CD4-positive, alpha-beta T cell treated with Interleukin-21 for 1 hour (primary cell): ENCODE measurements at places on chromosomes 5 and 9.

- no peak for DNase-seq
These were observed 17.8 kb upstream of the C9orf72 start for GRCh38 chr9:27591093-27591492.

DNA sequence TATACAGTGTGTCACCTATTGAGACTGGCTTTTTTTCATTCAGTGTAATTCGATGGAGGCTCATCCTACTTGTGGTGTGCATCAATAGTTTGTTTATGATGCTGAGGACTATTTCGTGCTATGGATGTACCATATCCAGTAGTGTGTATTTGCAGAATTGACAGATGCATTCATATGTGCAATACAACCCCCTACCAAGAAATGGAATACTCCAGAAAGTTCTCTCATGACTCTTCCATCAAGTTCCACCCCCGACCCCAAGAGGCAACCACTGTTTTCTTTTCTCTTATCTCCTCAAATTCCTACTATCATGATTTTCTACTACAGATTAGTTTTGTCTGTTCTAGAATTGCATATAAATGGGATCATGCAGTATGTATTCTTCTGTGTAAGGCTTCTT is 21.9 kb downstream of the FBXO10 start:
- no peak for DNase-seq

- DNase-seq: no peak
These were observed 18.5 kb downstream of the OSTF1 start for GRCh38 chr9:75106857-75107256.

- DNase-seq: no peak
These were observed 112.9 kb downstream of the KIAA0825 start for GRCh38 chr5:94505327-94506068.

DNA sequence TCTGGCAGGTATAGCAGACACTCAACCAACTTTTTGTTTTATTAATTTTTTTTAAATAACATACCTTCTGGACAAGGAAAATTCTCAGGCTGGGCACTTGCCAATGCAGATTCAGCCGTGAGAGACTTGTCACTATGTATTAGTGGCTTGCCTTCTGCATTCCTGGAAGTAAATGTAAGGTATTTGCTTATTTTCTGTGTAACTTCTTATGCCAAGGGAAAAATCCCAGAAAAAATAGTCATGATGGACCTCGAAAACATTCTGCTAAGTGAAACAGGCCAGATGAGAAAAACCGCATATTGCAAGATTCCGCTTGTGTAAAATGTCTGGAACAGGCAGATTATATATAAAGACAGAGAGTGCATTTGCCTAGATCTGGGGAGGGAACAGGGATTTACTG is 260.3 kb upstream of the DAPK1 start:
- DNase-seq: no peak

DNA sequence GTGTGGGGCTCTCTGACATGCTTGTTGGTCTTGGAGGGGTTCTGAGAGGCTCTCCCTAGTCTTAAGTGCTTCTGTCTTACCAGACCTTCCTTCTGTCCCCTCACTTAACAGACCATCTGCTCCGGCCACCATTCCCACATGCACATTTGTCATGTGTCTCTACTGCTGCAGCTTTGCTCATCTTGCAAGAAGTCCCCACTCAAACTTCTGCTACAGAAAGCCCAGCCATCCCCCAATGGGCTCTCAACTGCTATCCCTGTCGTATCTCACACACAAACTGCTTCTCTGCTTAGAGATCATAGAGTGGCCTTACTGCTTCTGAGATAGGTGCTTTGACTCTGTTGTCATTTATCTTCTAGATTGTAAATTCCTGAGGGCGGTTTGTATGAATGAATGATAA is 69.4 kb downstream of the NUP214 start:
- no peak for DNase-seq

DNA sequence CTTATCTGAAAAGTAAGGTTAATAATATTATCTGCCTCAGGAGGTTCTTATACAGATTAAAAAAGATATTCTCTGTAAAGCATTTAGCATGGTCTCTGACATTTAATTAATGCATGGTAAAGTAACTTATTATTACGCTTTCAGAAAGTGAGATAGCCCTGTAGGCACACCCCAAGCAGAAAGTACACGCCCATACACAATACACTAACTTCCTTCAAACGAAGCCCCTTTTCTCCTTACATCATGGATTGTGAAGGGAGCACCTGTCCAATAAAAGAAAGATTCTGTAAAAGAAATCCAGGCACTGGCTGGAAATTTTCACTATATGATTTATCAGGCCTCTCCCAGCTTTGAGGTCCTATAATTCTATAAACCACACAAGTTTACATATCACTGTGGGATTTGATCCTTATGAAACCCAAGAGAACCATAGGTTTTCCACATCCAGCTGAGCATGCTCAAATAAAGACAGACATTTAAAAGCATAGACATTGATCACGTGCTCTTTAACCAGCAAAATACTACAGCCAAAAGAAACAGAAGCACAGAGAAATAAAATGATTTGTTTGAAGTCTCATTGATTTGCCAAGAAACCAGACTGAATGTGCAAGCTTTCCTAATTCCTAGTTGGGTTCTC is 14.1 kb upstream of the NR3C1 start:
- DNase-seq: no peak

GRCh38 chr5:440401-441201 is 2.4 kb upstream of the EXOC3 start:
- DNase-seq: no peak

- no peak for DNase-seq
These were observed 72.3 kb downstream of the GNA14 start for GRCh38 chr9:77575785-77576184.

DNA sequence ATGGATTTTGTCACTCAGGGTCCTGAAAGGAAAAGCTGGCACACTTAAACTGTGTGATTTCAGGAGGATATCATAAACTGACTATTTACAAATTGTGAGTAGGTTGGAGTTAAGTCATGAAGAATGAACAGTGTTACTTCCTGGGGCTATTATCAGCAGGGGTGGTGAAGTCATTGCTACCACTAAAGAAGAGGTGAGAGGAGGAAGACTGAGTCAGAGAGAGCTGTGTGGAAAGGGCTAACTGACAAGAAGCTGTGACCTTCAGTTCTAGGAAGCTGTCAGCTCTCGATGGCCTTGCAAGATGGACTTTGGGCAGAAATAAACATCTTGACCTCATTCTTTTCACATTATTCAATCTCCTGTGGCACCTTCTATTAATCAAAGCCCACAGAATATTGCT is 72.3 kb upstream of the STARD4 start:
- no peak for DNase-seq

DNA sequence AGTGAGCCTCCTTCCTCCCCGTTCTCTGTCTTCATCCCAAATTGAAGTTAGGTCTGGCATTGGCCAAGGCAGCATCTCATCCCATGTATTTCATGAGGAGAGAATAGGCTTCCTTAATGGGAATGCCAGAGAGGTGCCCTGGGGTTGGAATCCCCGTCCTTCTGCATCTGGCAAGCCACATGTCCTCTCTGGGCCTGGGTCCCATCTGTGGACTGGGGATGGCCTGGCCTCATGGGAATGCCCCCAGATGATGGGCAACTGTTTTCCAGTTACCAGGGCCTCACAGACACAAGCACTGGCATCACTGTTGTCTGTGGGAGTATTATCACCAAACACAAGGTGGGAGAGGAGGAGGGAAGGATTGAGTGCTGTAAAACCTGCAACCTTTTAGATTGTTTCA is 153.9 kb downstream of the FSTL4 start:
- DNase-seq: no peak

DNA sequence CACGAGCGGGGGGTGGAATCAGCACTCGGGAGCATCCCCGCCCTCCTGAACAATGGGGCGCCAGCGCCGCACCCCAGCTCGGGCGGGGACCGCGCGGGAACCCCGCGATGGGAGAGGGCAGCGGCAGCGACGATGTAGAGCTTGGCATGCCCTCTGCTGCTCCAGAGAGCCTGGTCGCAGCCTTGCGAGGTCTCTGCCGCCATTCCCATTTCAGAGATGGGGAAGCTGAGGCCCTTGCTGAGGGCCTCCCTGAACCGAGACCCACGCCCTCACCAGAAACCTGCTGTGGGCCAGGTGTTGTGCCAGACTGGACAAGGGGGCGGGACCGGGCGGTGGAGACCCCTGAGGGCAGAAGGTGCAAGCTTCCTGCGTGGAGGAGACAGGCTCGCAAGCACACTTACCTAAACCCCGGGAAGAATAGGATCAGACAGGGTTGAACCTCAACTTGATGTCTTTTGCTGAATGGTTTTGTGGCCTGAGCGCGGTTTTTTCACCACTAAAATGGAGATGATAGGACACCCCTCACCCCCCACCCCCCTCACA is 647 bp upstream of the MEGF9 start:
- DNase-seq: no peak

- DNase-seq: peak; percentile 32
These were observed 62.9 kb upstream of the PPARGC1B start for GRCh38 chr5:149667084-149667828.

GRCh38 chr9:34929506-34930102 is 28.5 kb upstream of the PHF24 start:
- peak; percentile 19 for DNase-seq

GRCh38 chr5:82924226-82925060 is 152.8 kb downstream of the TMEM167A start:
- DNase-seq: no peak

GRCh38 chr9:95506428-95506677 is 10.4 kb downstream of the PTCH1 start:
- DNase-seq: peak; percentile 19

DNA sequence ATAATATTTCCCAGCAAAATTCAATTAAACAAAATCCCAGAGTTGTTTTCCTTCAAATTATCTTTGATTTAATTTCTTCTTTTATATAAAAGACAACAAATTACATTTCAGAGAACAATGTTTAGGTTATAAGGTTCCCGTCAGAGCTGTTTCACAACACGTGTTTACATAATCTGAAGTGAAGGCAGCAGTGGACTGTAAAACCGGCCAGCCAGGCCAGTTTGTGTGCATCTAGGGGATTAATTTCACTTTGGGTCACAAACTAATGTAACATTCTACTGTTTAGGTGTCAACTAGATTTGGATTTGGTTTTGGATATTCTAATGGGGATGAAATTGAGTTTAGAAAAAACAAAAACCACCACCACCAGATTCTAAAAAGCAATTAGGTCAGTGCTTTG is 86.5 kb upstream of the PLPP1 start:
- no peak for DNase-seq

DNA sequence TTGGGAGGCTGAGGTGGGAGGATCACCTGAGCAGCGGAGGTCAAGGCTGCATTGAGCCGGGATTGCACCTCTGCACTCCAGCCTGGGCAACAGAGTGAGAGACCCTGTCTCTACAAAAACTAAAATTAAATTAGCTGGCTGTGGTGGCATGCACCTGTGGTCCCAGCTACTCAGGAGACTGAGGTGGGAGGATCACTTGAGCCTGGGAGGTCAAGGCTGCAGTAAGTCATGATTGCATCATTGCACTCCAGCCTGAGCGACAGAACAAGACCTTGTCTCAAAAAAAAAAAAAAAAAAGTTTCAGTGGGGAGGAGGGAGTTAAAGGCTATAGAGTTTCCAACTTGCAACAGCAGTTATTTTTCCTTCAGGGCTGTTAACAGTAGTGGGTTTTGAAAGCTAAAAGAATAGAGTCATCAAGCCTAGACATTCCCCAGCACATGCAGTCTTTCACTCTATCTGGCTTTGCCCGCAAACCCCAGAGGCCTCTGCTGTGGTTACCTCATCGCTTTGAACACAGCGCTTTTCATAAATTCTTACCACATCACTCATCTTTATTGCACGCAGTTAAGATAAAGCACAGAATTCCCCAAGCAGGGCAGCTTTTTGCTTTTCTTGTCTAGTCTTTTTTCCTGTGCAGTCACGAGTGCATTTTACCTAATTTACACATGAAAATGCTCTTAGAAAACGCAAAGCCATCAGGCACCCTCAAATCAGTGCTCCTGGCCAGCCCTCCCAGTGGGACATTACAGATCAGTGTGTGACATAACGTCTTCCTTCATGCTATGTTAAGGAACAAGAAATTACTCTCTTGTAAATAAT is 8.7 kb upstream of the SLC2A8 start:
- peak; percentile 89 for DNase-seq

GRCh38 chr5:60698336-60698735 is 1.6 kb downstream of the DEPDC1B start:
- DNase-seq: no peak
